ENCODE measurements at places on chromosomes 2 and 18. TPM values are rescaled to one million over a fixed set of nuclear protein-coding genes. Genes with fewer than 3 reads are reported as not detected.

The C2orf81 gene
- 2.6 TPM for total RNA-seq

The IHH gene
- not detected for total RNA-seq

The IL37 gene
- not detected for total RNA-seq

The IL36B gene
- not detected for total RNA-seq

The ELOA2 gene
- not detected for total RNA-seq

The FNDC4 gene
- not detected for total RNA-seq

The HOXD11 gene
- total RNA-seq: not detected

The ADD2 gene
- total RNA-seq: 42.9 TPM

The TMEM247 gene
- total RNA-seq: not detected

The ALPI gene
- total RNA-seq: not detected

The SLC14A1 gene
- 0.74 TPM for total RNA-seq

The GPR35 gene
- 2.6 TPM for total RNA-seq

The ASIC4 gene
- not detected for total RNA-seq

The FAM237A gene
- total RNA-seq: not detected

The UGT1A7 gene
- not detected for total RNA-seq

The VWC2L gene
- not detected for total RNA-seq

The SIGLEC15 gene
- not detected for total RNA-seq

The FZD7 gene
- total RNA-seq: 0.43 TPM

The C2orf15 gene
- total RNA-seq: 1.4 TPM

The GALR1 gene
- not detected for total RNA-seq

The DPP10 gene
- total RNA-seq: not detected

The CPO gene
- not detected for total RNA-seq

The NT5DC4 gene
- not detected for total RNA-seq

The RAB27B gene
- total RNA-seq: not detected

The RFTN2 gene
- not detected for total RNA-seq

The PDE6D gene
- 25.6 TPM for total RNA-seq

The AGXT gene
- total RNA-seq: not detected

The IL36RN gene
- not detected for total RNA-seq

The COLEC12 gene
- not detected for total RNA-seq

The RAD51AP2 gene
- total RNA-seq: not detected

The ZNF396 gene
- total RNA-seq: 0.74 TPM

The RRM2 gene
- total RNA-seq: 514 TPM

The TUBA3E gene
- total RNA-seq: not detected

The KCNE4 gene
- total RNA-seq: not detected

The STAT4 gene
- total RNA-seq: 53.9 TPM
